Progenitor cell of endocrine pancreas (in vitro differentiated cells): ENCODE measurements at places on chromosomes 2 and 18. TPM values are rescaled to one million over a fixed set of nuclear protein-coding genes. Genes with fewer than 3 reads are reported as not detected.
A peak's percentile ranks its signal among the peaks of the same experiment; 100 is the strongest.

- peaks cover 36% of the 10 kb centered on the region for H3K4me1 ChIP-seq
- no peaks in the 10 kb centered on the region for H3K36me3 ChIP-seq
- no peak for DNase-seq
- H3K4me3 ChIP-seq: no peak overlapping the region
- peaks cover 10% of the 10 kb centered on the region for H3K27me3 ChIP-seq
Observed at GRCh38 chr2:157261199-157261782, 3.8 kb downstream of the GALNT5 start.

GRCh38 chr2:86445436-86445835, 4.3 kb downstream of the KDM3A start:
- H3K27me3 ChIP-seq: no peaks in the 10 kb centered on the region
- no peak overlapping the region for H3K27ac ChIP-seq
- no peak for DNase-seq
- peaks cover 29% of the 10 kb centered on the region for H3K36me3 ChIP-seq

The ERMN gene
- 0.22 TPM in 1 of 2 replicates, not detected in the other for total RNA-seq

DNA sequence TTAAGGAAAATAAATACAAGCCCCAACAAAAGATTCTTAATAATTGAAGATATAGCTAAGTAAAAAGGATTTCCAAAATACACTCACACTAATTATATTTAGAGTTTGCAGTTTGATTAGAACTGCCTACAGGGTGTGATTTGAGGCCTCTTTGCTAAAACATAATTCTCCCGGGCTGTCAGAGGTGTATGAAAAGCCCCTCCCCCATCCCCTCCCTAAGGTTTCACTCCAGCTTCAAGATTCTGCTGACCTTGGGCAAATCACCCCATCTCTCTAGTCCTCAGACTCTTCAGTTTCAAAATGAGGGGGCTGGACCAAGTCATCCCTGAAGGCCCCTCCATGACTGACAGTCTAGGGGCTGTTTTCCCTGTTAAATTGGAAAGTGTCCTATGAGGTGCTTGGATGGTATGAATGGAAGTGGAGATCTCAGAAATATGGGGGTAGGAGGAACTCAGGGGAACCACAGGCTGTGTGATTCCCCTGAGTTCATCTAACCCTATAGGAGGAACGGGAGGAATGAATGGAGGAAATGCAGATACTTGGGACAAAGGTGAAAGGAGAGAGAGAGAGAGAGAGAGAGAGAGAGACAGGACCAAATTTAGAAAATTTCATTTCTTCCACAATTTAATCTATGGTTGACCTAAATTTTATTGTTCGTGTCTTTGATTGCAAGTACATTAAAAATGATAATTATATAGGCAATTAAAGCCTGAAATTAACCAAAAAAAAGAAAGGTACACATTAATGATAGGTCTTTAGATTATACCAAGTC, 107.5 kb downstream of the SPP2 start:
- no peaks in the 10 kb centered on the region for H3K36me3 ChIP-seq
- DNase-seq: no peak
- no peaks in the 10 kb centered on the region for H3K27me3 ChIP-seq

The BOLL gene
- 0.22 and 0.51 TPM in 2 replicates for total RNA-seq

The CARF gene
- total RNA-seq: 11.5 and 13.1 TPM in 2 replicates

GRCh38 chr2:234291765-234292204, 205.1 kb downstream of the ARL4C start:
- H3K4me3 ChIP-seq: peak overlapping the region; percentile 17
- H3K27me3 ChIP-seq: no peaks in the 10 kb centered on the region
- no peak for DNase-seq
- H3K36me3 ChIP-seq: no peaks in the 10 kb centered on the region

The ALPG gene
- not detected in 2 replicates for total RNA-seq

GRCh38 chr2:106183101-106183696, 10.9 kb downstream of the UXS1 start:
- H3K27ac ChIP-seq: no peak overlapping the region
- H3K36me3 ChIP-seq: peaks cover under 1% of the 10 kb centered on the region
- no peaks in the 10 kb centered on the region for H3K27me3 ChIP-seq
- no peak for DNase-seq
- no peak overlapping the region for H3K4me3 ChIP-seq

GRCh38 chr2:238888781-238889180, 40.9 kb downstream of the TWIST2 start:
- no peak overlapping the region for H3K4me3 ChIP-seq
- peaks cover 15% of the 10 kb centered on the region for H3K27me3 ChIP-seq
- H3K27ac ChIP-seq: no peak overlapping the region

DNA sequence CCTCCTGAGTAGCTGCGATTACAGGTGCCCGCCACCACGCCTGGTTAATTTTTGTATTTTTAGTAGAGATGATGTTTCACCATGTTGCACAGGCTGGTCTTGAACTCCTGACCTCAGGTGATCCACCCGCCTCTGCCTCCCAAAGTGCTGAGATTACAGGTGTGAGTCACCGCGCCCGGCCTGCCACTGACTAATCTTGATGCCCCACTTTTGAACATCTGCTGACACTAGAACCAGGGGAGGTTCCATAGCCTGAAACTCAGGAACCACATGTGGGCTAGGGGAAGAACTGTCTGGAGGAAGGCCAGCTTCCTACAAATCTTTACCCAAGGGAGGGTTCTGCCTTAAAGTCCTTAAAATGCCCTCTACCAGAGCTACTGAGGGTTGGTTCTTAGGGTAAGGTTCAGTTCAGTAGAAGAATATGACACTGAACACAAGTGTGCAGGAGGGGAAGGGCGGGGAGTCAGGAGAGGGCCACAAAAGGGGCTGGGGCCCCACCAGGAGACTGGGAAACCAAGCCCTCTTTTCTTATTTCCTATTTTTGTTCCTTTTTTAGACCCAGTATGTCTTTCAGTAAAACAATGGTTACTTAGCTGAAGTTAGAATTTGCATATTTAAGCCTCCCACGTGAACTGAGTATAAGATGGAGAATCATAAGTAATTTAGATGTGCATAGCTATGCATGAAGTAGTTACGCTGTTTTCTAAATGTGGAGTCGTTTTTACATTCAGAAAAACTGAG, 6.3 kb upstream of the RAB31 start:
- no peak overlapping the region for H3K4me3 ChIP-seq
- H3K27ac ChIP-seq: no peak overlapping the region

The ALLC gene
- 0.16 TPM in 1 of 2 replicates, not detected in the other for total RNA-seq

The TACR1 gene
- 0.55 and 0.73 TPM in 2 replicates for total RNA-seq

The CIAO1 gene
- 77.1 and 79.2 TPM in 2 replicates for total RNA-seq

The CYP26B1 gene
- total RNA-seq: 31.5 and 37.5 TPM in 2 replicates

DNA sequence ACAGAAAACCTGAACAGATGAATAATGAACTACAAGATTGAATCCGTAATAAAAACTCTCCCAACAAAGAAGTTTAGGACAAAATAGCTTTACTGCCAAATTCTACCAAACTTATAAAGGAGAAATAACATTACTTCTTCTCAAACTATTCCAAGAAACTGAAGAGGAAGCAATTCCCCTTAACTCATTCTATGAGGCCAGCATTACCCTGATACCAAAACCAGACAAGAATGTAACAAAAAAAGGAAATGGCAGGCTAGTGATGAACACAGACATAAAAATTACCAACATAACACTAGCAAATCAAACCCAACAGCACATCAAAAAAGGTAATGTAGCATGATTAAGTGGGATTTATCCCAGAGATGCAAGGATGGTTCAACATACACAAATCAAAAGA, 213.7 kb upstream of the FOSL2 start:
- no peak overlapping the region for H3K4me3 ChIP-seq
- H3K4me1 ChIP-seq: no peaks in the 10 kb centered on the region
- no peak for DNase-seq
- H3K36me3 ChIP-seq: peaks cover 13% of the 10 kb centered on the region

- peaks cover 10% of the 10 kb centered on the region for H3K4me1 ChIP-seq
- no peaks in the 10 kb centered on the region for H3K36me3 ChIP-seq
- H3K27ac ChIP-seq: no peak overlapping the region
- no peaks in the 10 kb centered on the region for H3K27me3 ChIP-seq
- DNase-seq: no peak
- H3K4me3 ChIP-seq: no peak overlapping the region
Observed at GRCh38 chr18:2442006-2442405, 129.3 kb downstream of the METTL4 start.

GRCh38 chr2:220153118-220153517, 525.7 kb downstream of the SLC4A3 start:
- no peaks in the 10 kb centered on the region for H3K4me1 ChIP-seq
- no peaks in the 10 kb centered on the region for H3K27me3 ChIP-seq
- H3K27ac ChIP-seq: no peak overlapping the region
- no peaks in the 10 kb centered on the region for H3K36me3 ChIP-seq
- DNase-seq: no peak

- H3K4me1 ChIP-seq: no peaks in the 10 kb centered on the region
- no peak for DNase-seq
- H3K36me3 ChIP-seq: peaks cover 3% of the 10 kb centered on the region
- H3K27ac ChIP-seq: no peak overlapping the region
Observed at GRCh38 chr18:14179306-14179705, 47.1 kb upstream of the ZNF519 start.

DNA sequence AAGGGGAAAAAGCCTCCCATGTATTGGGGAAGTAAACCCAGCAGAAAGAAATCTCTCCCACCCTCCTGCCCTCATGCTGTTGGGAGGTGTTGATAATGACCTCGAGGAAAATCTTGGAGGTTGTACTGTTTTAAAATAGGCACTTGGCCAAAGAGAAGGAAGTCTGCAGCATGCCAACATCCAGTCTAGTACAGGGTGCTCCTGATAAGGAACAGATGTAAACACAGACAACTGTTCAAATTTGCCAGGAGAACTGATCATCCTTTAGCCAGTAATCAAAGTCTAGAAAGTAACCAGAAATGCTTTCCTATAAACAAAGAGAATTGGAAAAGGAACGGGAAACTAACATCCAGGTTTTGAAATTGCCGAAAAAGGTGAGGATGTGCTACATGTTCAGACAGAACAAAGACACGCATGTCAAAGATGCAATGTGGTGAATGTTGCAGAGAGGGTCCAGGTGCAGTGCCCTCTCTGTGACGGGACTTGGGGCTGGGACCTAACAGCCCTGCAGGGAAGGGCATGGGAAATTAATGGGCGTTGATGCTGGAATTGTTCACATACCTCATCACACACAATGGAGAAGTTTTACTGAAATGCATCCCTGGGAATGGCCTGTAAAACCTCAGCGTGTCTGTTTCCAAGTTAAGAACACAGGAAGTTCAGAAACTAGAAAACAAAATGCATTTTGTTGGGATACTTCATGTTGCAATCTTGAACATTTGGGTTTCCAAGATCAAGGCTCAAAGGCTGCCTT, 125.7 kb upstream of the RND3 start:
- peaks cover 5% of the 10 kb centered on the region for H3K27me3 ChIP-seq
- H3K36me3 ChIP-seq: no peaks in the 10 kb centered on the region
- DNase-seq: no peak
- H3K4me3 ChIP-seq: no peak overlapping the region
- peaks cover 9% of the 10 kb centered on the region for H3K4me1 ChIP-seq

GRCh38 chr2:100104718-100105677, 37.4 kb downstream of the AFF3 start:
- H3K4me1 ChIP-seq: peaks cover 17% of the 10 kb centered on the region
- peak; percentile 15 for DNase-seq
- H3K27ac ChIP-seq: peak overlapping the region; percentile 84

DNA sequence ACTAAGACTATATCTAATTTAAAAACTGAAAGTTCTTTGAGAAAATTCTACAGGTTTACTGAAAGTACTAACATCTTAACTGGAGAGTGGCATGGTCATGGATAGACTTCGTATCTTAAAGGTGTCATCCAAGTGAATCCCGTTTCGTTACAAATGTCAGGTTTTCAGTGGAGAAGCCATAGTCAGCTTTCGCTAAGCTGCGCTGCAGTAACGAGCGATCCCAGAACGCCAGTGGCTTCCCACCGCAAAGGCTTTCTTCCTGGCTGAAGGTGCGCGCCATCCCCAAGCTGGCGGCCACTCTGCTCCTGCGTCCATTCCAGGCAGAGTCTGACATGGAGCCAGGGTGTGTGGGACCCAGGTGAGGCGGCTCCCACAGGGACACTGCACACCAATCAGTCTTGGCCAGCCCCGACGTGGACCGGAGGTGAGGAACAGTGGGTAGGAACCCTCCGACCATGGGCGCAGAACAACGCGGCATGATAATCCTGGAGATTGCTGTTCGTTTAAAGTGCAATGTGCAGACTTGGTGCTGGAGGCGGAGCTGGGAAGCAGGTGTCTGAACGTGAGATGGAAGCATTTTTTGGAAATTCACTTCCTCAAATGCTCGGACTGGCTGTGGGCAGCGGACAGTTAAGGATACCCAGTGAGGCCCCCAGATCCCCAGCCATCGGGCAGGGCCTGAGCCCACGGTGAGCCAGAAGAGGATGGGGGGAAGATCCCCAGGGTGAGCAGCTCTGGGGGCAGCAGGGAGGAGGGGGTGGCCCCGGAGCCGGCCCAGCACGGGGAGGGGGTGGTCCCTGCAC, 27.8 kb upstream of the KCNG2 start:
- H3K36me3 ChIP-seq: no peaks in the 10 kb centered on the region
- no peak overlapping the region for H3K27ac ChIP-seq
- H3K27me3 ChIP-seq: peaks cover 31% of the 10 kb centered on the region
- no peaks in the 10 kb centered on the region for H3K4me1 ChIP-seq
- DNase-seq: no peak
